ENCODE measurements at places on chromosomes 5 and 9.
A peak's percentile ranks its signal among the peaks of the same experiment; 100 is the strongest.

DNA sequence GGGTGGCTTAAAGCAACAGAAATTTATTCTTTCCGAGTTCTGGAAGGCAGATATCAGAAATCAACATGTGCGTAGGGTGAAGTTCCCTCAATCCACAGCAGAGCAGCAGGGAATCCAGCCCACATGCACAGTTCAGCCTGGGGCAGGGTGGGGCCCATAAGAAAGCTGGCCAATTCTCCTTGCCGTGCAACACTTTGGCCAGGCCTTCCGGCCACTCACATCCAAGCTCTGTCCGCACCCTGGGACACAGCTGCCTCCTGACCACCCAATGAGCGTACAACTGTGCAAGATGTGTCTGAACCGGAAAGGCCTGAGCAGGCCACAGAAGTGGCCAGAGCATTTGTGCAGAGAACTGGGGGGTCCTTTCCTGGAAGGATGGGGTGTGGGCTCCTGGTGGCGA is 274.9 kb downstream of the GADD45G start:
- DNase-seq, result no peak

DNA sequence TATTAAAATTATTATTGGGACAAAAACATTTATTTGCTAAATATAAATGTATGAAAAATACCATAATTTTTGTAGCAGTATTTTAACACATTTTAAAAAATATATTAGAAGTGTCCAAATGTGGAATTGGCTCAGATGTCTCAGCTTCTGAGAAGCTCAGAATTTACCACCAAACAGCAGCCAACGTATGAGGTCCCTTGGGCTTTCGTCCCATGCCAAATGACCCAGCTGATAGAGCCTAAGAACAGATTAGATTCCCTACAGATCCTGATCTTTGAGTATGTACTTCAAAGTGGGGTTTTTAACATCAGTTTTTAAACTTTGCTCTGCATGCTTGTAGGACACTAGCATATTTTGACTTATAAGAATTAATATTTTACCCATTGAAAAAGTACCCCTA is 77.3 kb upstream of the RPS23 start:
- no peak for DNase-seq

DNA sequence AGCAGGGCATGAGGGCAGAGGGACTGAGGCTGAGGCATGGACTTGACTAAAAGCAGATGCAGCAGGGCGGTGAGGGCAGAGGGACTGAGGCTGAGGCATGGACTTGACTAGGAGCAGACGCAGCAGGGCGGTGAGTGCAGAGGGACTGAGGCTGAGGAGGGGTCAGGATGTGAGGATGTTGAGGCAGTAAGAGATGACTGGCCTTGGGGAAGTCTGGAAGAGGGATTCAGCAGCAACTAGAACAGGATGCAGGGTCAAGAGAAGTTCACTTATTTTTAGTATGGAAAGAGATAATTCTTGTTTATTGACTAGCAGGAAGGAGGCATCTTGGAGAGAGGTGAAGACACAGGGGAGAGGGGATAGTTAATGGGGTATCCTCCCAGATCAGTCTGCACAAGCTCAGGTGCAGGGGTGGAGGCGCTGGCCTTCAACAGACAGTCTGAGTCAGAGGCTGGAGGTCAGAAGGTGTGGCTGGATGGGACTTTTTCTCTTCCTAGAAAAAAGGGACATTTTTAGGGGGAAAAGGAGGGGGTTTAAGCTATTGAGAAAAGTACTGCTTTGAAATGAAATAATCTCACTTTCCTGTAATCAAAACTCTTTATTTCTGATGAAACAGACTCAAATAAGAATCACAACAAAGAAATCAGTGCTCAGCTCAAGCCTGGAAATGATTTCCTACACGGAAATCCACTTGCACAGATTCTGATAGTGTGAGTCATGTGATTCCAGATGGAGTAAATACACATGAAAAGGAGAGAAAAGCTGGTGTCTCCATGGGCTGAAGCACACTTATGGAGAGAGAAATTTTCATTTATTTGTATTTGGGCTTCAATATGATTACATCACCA is 130.9 kb downstream of the PALM2AKAP2 start:
- no peak for DNase-seq

DNA sequence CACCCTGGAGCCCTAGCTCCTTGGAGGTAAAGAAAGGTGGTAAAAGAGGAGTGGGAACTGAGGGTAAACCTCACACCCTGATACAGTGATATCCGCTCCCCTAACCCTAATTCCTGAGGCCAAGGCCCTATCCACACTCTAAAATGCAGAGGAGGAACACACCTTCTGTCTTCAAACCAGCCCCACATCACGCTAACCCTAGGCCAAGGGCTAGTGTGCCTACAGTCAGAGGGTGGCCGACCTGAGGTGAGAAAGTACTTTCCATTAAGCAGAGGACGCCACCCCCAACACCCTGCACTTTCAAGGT is 590 bp downstream of the HDAC3 start:
- no peak for DNase-seq

DNA sequence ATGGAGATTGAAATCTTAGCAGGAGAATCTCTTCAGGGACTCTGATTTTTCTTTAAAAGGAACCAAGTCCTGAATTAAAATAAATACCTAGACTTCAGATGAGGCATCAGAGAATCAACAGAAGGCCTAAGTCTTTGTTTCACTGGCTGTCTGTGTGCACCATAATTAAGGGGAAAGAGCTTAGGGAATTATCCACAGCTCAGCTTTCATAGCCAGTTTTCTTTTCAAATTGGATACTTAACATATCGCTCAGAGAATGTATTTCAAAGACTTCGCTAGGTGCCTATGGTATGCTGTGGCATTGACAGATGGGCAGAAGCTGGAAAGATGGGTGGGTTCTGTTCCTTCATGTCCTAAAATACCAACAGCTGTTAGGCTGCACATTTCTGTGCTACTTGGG is 325.8 kb downstream of the TMEM38B start:
- no peak for DNase-seq

- no peak for DNase-seq
Observed at GRCh38 chr5:171861381-171861780, 75.8 kb downstream of the SMIM23 start.

GRCh38 chr5:149408252-149409099 is 29.4 kb upstream of the IL17B start:
- no peak for DNase-seq

- no peak for DNase-seq
Observed at GRCh38 chr9:37528652-37529471, 43.1 kb downstream of the POLR1E start.

- peak; percentile 32 for DNase-seq
Observed at GRCh38 chr5:141343242-141343952, at the start of gene PCDHGA3. PCDHGA3 (plus strand) TSS chr5:141343829; CDS start chr5:141344034, 205 bp downstream.

DNA sequence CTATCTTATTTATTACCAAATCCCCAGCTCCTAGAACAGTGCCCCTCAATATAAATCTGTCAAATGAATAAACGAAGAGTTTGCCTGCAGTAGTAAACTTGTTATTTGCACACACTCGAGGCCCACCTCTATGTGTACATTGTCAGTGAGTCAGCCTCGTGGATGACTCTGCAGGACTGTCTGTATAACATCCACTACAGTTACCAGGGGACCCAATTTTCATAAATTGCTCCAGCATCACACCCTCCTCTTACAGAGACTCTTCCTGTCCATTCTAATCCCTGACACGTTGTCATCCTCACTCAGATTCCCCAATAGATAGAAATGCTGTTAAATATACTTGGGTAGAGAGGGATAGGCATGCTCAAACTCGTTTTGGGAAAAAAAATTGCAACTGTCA is 478.5 kb downstream of the RAB3C start:
- no peak for DNase-seq

DNA sequence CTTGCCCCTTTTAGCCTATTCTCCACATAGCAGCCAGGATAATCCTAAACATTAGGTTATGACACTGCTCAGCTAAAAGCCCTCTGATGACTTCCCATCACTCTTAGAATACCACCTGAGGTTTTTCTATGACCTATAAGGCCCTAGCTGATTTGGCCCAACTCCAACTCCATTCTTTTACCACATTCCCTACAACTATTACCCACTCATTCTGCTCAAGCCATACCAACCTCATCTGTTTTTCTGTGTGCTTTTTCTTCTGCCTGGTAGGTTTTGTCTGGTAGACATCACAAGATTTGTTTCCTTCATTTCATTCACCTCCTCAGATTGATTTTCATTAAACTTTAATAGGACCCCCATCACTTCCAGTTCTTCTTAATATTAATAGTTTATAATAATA is 12.5 kb upstream of the FCHO2 start:
- DNase-seq, result no peak

DNA sequence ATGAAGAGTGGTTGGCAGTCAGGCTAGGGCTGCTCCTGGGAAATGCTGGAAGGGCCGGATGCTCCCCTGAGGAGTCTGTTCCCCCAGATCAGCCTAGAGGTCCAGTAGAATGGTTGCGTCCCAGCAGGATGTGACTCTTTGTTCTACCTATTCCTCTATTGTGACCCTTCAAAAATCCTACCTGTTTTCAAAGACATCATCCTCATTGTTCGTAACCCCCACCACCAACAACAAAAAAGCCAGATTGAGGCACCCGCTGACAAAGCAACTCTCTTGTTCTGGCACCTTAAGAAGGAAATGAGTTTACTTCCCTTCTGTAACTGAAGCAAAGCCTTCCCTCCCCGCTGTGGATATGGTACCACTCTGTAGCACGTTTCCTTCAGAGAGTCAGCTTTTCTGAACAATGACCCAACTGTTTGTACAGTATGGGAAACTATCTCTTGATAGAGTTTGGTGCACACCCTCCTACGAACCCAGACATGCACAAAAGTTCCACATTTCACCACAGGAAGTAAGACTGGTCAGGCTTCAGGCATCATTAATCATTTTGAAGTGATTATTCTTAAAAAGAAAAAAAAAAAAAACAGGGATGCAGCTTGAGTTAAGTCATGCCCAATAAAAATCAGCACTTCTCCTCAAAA is 207.2 kb downstream of the ENC1 start:
- DNase-seq, result no peak

DNA sequence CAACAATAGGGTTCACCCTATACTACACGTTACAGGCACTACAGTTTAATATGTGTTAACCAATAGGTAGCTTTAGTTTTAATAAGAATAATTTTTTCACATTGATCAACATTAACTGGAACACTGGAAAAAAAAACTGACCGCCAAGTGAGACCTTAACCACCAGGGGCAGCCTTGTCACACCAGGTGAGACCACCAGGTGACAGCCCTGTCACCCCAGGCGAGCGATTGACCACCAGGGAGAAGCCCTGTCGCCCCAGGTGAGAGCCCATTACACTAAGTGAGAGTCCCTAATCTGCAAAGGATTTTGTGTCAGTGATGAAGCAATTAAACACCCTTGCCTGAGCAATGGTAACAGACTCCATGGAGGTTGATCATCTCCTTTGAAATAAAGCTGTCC is 75.4 kb upstream of the SYK start:
- no peak for DNase-seq

GRCh38 chr5:91416491-91416890 is 33.4 kb upstream of the ARRDC3 start:
- DNase-seq, result no peak

DNA sequence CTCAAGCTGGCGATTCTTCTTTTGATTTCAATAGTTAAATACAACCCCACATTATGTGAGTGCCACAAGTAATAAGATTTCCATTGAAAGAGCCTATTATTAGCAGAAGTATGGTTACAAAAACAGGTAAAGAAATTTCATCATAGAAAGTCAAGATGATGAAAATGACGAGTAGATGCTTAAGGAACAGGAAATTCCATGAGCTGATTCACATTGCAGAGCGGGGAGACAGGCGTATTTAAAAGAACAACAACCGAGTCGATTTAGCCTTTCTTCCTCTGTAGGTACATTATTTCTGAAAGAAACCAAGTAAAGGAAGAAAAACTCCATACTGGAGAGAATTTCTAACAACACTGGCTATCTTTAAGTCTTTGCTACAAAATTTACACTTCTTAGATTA is 310.4 kb downstream of the SLF1 start:
- DNase-seq, result no peak

DNA sequence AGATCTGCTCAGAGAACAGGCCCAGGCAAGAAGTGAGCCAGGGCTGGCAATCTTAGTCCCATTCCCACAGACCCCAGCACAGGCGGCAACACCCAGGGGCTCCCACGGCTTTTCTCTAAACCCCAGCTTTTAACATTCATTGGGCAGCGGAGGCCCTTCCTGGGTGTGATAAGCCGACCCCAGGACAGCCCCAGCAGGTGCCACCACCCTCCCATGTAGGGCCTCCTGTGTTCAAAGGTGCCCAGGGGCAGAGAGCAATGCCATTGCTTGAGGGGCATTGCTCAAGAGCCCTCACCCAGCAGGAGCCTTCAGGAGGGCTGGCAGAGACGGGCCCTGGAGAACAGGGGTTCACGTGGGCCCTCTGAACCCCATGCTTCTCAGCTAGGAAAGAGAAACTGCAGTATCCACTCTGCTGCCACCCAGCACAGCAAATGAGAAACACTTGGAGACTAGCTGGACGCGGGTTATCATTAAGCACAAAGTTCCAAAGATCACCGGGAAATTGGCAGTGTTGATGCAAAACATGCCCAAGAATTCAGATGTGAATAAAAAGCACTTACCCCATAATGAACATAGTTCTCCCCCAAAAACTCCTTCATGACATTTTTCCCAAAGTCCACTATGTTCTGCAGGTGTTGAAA is 13.9 kb downstream of the IPPK start:
- peak; percentile 16 for DNase-seq

- no peak for DNase-seq
Observed at GRCh38 chr9:18768951-18769622, 263.9 kb downstream of the SAXO1 start.

- DNase-seq, result no peak
Observed at GRCh38 chr5:145362266-145362665, 472.9 kb downstream of the PRELID2 start.

DNA sequence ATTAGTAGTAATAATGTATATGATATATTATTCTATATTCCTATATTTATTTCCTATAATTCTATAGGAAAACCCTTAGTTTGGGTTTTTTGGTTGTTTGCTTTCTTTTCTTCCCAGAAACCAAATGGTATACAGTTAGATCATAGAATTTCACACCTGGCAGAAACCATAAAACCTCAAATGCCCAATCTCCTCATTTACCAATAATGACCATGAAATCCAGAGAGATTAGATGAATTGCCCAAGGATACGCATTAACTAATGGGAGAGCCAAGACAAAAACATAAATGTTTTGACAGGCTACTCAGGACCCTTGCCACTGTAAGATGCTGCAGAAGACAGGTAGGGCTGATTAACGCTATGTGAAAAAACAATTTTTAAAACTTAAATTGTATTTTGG is 158.7 kb upstream of the FST start:
- DNase-seq, result no peak

- DNase-seq, result no peak
Observed at GRCh38 chr9:23731353-23731752, 94.7 kb downstream of the ELAVL2 start.

- no peak for DNase-seq
Observed at GRCh38 chr5:58085800-58086199, 374.1 kb downstream of the PLK2 start.

- DNase-seq, result no peak
Observed at GRCh38 chr5:121009058-121009457, 545.0 kb downstream of the PRR16 start.
